ENCODE measurements at places on chromosomes 1 and 21.

GRCh38 chr1:162070094-162070748, 730 bp downstream of the NOS1AP start:
- DNase-seq: no peak

- no peak for DNase-seq
Measured at GRCh38 chr21:17433730-17434129, 79.1 kb upstream of the CXADR start.

DNA sequence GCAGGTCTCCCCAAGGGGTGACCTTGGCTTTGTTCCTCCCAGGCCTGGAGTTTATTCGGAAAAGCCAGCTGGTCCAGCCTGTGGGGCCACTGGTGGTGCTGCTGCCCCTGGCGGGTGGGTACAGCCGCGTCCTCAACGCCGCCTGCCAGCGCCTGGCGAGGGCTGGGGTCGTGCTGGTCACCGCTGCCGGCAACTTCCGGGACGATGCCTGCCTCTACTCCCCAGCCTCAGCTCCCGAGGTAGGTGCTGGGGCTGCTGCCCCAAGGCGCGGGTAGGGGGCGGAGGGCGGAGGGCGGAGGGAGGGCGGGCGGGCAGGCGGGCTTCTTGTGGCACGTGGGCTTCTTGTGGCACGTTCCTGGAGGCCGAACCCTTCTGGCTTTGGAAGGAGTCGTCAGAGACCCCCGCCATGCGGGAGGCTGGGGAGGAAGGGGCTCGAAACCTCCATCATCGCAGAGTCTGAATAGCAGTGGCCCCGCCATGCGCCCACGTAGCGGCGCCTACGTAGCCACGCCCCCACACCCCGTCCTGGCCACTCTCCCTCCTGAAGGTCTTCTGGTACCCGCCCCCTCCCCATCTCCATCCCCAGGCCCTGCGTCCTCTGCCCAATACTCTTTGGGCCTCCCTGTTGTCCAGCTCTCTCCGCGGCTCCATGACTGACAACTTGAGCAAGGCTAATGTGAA, 16.7 kb downstream of the PCSK9 start:
- no peak for DNase-seq

- no peak for DNase-seq
Measured at GRCh38 chr1:155019377-155020245, 14.0 kb downstream of the DCST2 start.

Data from anterior cingulate cortex (tissue), 58 donors.